ENCODE measurements at places on chromosomes 1 and 21.

- DNase-seq: peak; percentile 21
Measured at GRCh38 chr1:97849345-97850340, 71.2 kb downstream of the DPYD start.

- DNase-seq: peak; percentile 36
Measured at GRCh38 chr21:14382486-14382834, 486 bp downstream of the HSPA13 start.

DNA sequence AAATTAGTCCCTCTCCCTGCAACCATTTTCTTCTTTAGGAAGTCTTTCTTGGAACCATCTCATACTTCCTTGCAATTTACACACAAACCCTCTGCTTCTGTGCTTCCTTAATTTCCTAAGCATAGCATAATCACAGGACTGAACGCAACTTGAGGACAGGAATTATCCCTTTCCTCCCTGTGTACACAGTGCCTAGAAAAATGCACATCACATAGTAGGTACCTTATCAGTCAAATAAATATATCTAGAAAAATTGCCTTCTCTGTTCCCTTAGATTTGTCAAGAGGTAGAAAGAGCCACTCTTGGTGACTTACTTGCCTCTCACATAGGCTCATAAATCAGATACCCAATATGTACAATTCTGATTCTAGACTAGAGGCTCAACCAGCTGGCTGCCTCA lies 4.9 kb downstream of the ASPM start:
- no peak for DNase-seq

DNA sequence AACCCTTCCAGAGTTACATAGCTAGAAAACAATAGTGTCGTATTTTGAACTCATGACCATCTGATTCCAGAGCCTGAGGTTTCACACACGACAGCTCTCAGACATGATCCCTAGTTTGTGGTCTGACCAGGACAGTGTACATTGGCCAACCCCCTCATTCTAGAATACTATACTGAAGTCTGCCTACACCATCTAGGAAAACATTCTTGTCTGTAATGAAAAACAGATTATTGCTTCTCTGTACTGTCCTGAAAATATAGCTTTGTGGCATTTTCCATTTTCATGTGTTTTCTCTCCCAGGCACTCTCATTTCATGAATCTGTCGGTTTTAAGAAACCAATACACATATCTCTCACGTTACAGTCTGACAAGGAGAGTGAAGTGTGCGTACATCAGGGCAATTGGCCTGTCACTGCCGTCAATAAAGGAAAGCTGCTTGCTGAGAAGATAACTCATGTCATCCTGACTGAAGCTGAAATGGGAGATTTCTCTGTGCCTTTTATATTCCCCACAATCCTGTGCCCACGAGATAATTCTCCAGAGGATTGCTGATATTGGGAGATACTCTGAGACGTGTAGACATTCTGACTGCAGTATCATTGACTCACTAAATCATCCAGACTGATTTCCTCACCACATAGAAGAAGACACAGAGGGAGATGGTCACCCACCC lies 585.6 kb downstream of the PLPP3 start:
- no peak for DNase-seq

DNA sequence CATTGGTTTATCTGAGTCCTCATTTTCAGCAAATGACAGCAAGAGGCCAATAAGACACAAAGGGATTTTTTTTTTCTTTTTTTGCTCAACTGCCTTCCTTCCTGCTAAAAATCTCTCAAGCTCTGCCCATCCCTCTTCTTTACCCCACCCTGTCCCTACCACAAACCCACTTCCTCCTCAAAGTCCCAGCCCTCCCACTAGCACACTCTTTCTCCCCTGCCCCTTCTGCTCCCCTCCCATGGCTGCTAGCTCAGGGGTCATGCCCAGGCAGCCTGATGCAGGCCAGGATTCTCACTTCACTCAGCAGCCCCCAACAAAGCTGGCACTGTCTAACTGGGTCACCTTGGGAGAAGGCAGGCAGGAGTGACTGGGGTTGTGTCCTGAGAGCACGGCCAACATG lies 28.8 kb upstream of the PPP2R5A start:
- DNase-seq: peak; percentile 44

GRCh38 chr1:186829686-186830587 lies 1.2 kb downstream of the PLA2G4A start:
- DNase-seq: no peak

DNA sequence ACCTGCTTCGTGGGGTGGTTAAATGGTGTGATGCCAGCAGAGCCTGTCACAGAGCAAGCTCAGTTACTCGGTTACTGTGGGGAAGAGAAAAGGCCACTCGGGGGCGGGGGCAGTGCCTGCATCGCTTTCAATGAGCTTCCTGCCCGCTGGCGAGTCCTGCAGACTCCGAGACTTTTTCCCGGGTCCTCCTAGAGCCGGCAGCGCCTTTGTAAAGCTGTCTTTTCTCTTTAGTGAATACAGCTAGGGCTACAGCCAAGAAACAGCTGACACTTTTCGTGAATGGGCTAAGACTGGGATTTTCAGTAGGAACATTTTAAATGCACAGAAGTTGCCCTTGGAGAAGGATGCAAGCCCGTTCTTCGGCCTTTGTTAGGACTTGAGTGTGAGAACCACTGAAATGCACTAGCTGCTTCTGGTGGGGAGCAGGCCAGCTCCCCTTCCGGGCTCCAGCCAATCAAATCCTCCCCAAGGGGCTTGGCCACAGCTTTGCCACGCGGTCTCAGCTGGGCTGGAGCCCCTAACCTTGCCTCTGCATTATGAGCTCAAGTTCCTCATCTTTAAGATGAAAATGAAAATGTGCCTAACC lies 23.4 kb upstream of the EFHD2 start:
- DNase-seq: no peak
